ENCODE measurements at places on chromosomes 7 and 10.

GRCh38 chr7:158810846-158811245 is 18.5 kb downstream of the ESYT2 start:
- DNase-seq: no peak

- DNase-seq: no peak
Observed at GRCh38 chr7:135420786-135421185, 89.1 kb downstream of the CNOT4 start.

DNA sequence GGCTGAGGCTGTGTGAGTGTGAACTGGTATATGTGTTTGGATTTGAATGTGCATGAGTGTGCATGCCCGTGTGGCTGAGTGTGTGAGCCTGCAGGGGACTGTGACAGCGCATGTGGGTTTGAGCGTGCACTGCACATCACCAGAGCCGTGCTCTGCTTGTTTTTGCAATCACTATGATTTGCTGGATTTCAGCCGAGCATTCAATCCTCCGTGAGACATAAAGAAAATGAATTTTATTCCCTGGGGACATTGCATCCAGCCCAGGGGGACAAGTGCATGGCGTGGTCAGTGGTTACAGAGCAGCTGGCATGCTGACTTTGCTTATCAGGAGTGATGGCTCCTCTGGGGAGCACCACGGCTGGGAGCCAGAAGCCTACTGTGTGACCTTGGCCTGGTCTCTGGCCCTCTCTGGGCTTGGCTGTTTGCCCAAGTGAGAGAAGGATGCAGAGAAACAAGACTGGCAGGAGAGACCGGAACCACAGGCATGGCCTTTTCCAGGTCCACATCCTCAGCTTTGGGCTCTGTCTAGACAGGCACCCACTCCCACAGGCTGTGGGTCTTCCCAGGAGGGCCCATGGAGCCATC is 160.2 kb upstream of the UNC5B start:
- DNase-seq: no peak

GRCh38 chr10:70672165-70673042 is at the start of gene ADAMTS14:
Gene ADAMTS14, plus strand, starts transcription at chr10:70672506. Its CDS starts 297 bp downstream, at chr10:70672803.
- DNase-seq: no peak

GRCh38 chr10:119478111-119478802 is 64.3 kb downstream of the RGS10 start:
- DNase-seq: no peak

- no peak for DNase-seq
Observed at GRCh38 chr7:16801111-16801542, 3.7 kb downstream of the AGR2 start.

GRCh38 chr7:120941064-120941463 is 9.5 kb upstream of the ING3 start:
- DNase-seq: no peak

DNA sequence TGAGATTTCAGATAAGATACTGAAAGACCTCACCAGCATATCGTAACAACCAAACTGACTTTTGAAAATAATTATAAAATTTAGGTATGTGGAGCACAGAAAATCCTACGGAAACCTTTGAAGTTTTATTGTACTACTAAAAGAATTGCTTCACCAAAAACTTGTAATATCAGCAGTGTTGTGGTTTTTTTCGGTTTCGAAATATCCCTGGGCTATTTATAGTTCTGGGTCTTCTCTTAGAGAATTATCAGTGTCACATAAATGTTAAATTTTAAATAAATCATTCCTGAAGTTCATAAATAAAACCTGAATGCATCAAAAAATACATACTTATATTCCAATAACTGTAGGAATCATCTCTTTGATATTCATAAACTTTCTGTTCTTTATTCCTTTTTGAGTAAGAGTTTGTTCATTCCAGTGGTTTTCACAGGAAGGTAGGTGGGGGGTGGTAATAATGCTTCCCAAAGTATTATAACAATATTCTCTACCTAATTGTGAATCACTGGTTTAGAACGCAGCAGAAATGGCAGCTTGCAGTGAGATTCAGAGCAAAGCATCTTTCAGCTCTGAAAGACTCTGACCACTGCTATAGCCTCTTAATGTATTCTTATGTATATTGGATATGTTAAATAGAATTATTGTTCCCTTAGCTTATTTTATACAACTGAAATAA is 60.2 kb downstream of the ZNF277 start:
- DNase-seq: no peak

- DNase-seq: no peak
Observed at GRCh38 chr10:14822879-14823755, 14.7 kb downstream of the CDNF start.

GRCh38 chr10:123097039-123097438 is 38.7 kb upstream of the HMX3 start:
- DNase-seq: no peak

DNA sequence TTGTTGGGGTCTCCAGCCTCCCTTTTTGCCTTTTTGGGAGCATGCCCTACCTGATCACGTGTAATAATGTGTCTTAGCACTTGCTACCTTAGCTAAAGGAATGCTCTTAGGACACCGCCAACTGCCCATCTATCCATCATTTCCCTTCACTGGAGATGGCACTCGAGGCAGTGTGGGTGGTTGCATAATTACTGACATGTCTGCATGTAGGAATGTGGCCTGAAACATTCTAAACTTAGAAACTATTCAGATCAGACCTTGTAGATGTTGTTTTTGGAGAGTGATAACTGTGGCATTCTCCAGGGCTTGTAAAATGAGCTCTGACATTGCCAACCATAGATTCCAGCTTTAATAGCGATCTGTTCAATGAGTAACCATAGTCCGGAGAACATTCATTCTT is 365.8 kb downstream of the BBS9 start:
- no peak for DNase-seq

DNA sequence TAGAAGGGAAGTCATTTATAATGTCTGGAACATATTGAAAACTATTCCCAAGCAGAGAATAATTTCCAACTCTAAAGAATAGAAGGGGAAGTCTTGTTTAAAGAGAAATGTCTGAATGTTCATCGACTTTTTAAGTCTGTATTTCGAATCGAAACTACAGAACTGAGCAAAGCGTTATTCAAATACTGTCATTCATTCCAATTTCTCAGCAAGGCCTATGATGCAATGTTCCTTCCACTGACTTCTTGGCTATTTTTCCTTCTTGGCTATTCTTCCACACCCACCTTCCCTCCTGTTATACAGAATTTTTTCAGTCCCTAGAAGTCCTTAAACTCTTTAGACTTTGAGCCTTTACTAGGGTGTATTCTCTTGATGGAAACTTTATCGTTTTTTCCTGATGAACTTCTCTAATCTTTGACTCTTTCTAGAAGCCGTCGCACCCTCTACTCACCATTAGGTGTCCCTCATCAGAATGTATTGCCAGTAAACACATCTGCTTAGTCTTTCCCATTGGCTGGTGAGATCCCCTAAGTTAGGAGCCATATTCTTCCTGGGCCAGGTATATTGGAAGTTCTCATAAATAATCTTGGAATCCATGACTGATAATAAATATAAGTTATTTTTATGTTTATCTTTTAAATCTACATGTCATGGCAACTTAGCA is 235.7 kb upstream of the CCDC6 start:
- DNase-seq: no peak

DNA sequence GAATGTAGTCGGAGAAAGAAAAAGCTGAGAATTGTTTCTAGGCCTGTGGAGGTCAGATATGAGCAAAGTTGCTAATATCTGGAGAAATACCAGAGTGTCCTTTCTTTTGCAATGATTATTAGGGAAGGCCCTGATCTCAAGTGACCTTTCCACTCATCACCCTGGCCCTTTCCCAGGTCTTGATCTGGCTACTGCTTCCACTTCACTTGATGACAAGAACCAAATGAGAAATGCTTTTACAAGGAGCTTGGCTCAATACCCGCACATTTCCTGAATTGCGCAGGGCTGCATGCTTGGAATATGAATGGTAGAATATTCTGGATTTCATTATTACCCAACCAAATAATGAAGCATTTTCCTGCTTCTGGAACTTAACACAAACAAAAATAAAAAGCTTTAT is 104.6 kb downstream of the ITGB8 start:
- DNase-seq: no peak

GRCh38 chr10:47225219-47225927 is 74.6 kb upstream of the GDF10 start:
- no peak for DNase-seq

DNA sequence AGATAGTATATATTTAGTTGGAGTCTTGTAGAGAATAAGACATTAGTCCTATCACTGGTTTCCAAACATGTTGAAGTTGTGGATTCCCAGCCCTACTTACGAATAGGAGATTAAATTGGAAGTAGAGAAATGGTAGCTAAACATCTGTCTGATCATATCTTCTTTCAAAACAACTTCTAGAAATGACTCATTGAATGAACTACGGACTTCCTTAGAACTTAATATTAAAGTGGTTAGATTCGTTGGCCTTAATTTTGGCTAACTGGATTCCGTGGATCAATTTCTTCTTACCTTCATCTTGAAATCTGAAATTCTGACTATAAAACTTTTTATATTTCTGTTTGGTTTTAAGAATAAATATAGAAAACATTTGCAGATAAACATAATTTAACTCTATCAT is 3.4 kb downstream of the PHF14 start:
- no peak for DNase-seq

- DNase-seq: no peak
Observed at GRCh38 chr10:5835446-5836095, 22.3 kb upstream of the GDI2 start.

DNA sequence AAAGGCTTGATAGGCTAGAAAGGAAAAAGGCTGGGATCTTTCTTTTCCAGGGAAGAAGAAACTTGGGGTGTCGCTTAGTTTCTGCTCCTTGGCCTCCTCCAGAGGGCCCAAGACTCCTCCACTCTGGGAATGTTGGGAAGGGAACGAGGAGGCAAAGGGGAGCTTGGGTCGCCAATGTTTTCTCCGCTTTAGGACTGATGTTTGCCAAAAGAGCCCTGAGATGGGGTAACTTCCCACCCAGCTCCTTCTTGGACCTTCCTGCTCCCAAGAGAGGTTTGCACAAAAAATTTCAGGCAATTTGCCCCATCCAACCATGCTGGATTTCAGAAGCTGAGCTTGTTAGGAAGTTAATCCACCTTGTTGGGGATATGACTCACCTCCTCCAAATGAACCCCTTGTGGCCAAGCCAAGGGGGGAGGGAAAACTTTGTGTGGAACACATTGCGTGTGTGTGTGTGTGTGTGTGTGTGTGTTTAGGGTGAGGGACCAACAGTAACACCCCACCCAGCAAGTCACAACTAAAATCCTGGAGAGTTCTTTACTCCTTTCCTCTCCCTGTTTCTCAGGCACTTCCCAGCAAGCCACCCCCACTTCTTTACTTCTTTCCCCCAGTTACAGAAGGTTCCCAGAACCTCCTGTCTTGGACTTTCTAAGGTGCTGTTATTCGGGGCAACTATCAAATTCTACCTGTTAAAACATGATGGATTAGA is 8.7 kb upstream of the HOXA2 start:
- DNase-seq: no peak

DNA sequence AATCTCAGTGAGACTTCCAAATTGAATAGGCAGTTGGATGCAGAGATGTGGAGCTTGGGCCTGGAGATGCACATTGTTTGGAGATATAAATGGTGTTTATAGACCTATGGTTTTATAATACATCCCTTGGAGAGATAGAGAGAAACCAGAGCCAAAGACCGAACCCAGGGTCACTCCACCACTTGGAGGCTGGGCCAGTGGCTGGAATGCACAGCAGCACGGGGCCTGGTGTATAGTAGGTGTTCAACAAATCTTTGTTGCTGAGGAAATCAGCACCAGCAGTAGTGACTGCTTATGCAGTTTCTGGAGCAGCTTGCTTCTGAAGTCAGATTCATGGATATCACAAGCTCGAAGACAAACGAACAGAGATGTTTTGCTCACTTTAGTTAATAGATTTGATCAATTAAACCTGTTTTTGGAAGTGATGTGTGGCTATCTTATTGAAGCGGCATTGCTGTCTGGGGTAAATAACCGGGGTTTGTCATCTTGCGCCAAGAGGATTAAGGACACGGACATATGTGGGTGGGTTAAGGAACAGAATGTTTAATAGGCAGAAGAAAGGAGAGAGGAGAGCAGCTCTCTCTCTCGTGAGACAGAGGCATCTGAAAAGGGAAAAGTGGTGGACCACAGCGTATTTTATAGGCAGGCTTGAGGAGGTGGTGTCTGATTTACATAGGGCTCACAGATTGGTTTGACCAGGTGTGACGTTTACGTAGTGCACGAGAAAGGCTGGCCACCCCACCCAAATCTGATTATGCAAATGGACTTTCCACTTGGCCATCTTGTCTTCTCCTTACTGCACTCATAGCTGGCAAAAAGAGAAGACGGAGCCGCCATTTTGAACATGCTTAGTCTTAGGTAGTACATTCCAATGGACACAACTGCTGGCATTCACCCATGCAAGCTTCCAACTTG is 11.1 kb downstream of the RBP4 start:
- no peak for DNase-seq

- no peak for DNase-seq
Observed at GRCh38 chr10:63265683-63266235, 132.6 kb downstream of the NRBF2 start.

- DNase-seq: no peak
Observed at GRCh38 chr7:5363729-5364128, 59.9 kb downstream of the TNRC18 start.

- no peak for DNase-seq
Observed at GRCh38 chr7:99768471-99768870, 15.5 kb downstream of the CYP3A4 start.

DNA sequence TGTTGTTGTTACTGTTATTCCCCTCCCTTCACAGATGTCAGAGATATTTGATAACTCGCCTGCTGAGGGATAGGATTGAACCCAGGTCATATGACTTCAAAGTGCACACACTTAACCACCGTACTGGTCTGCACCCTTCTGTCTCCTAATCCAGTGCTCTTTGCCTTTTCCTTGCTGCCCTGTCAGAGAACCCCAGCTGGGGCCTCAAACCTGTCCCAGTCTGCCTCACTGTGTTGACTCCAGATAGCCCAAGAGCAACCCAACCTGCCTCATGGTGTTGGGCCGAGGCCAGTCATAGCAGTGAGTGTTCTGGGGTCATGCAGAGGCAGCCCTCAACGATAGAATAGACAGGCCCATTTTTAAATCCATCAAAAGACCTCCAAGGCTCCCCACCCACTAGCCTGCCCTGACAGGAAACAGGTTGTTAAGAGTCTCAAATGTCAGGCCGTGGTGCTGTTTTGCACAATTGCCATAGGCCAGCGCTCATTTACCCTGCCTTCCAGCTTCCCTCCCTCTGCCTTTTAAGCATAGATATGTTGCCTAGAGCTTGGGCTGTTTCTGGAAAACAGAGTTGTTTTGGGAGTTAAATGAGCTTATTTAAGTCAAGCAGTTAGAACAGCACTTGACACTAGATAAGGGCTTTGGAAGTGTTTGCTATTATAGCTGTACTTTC is 37.0 kb upstream of the PDCD4 start:
- DNase-seq: no peak

DNA sequence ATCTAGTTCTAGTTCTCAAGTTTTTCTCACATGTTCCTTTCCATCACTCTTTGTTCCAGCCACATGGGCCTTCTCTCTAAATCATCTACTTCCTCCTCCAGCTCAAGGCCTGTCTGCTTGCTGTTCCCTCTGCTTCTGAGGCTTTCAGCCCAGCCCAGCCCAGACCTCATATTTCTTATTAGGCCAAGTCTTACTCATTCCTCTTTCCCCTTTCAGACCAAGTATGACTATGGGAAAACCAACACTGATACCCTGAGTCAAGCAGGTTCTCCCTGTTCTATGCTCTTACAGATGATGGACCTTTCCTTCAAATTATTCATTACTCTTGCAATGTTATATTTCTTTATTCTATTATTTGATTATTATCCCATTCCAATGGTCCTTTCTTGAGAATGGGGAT is 80.3 kb upstream of the SEM1 start:
- DNase-seq: no peak

GRCh38 chr7:129948877-129949291 is 3.9 kb downstream of the UBE2H start:
- peak; percentile 62 for DNase-seq

- DNase-seq: no peak
Observed at GRCh38 chr7:17671956-17672355, 268.3 kb downstream of the SNX13 start.

Measured in stimulated activated CD4-positive, alpha-beta T cell treated with anti-CD3 and anti-CD28 coated beads, Interleukin-2, amount 100 ng/mL, for 48 hours (primary cell).